Activated naive CD4-positive, alpha-beta T cell (primary cell): ENCODE measurements at places on chromosomes 2 and 18.

DNA sequence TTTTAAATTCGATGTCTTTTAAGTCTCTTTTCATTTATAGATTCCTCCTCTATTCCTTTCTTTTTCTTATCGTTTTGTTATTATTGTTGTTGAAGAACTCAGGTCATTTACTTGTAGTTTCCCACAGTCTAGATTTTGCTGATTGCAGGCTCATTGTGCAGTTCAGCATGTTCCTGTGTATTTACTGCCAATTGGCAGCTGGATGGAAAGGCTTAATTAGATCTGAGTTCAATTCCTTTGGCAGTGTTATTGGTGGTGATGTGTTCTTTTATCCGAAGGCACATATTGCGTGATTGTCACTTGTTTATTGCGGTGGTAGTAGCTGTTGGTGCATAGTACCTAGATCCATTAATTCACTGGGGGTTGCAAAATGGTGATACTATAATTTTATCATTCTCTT is 180.7 kb downstream of the BABAM2 start:
- DNase-seq, result no peak

DNA sequence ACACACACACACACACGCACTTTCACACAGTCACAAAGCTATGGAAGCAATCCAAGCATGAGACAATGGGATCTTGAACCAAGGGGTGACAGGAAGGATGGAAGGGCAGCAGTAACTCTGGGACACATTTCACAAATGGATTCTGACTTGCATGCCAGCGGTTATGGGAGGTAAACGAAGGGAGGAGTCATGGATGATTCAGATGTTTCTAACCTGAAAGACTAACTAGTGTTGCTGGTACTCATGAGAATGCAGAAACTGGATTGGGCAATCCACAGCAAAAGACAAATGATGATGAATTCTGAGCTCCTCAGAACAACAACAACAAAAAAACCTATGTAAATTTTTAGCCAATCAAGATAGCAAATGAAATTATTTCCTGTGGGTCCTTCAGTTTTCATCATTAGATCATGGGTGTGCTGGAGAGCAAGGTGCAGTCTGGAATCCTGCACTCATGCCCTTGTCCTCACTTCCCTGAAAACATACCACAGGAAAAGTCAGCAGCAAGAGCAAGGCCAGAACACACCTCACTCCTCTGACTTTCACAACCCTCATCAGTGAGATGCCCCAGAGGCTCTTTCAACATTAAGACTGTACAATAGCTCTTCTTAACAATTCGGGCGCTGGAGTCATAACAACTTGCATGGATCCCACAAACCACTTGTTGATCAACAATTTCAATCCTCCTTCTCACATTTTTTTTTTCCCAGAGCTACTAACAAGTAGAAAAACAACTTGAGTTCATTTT is 32.6 kb downstream of the ABCA12 start:
- DNase-seq, result no peak

GRCh38 chr2:213010106-213010779 is 141.2 kb downstream of the IKZF2 start:
- DNase-seq, result no peak

DNA sequence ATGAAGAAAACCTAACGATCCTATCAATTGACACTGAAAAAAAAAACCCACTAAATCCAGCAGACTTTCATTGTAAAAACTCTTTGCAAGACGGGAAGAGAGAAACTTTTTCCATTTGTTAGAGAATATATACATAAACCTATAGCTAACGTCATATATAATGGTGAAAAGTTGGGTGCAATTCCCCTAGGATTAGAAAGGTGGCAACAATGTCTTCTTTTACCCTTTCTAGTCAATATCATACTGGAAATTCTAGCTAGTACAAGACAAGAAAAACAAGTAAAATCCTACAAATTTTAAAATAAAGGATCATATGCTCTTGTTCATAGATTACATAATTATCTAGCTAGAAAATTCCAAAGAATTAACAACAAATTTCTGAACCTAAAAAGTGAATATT is 1596.5 kb upstream of the LRRTM1 start:
- no peak for DNase-seq

DNA sequence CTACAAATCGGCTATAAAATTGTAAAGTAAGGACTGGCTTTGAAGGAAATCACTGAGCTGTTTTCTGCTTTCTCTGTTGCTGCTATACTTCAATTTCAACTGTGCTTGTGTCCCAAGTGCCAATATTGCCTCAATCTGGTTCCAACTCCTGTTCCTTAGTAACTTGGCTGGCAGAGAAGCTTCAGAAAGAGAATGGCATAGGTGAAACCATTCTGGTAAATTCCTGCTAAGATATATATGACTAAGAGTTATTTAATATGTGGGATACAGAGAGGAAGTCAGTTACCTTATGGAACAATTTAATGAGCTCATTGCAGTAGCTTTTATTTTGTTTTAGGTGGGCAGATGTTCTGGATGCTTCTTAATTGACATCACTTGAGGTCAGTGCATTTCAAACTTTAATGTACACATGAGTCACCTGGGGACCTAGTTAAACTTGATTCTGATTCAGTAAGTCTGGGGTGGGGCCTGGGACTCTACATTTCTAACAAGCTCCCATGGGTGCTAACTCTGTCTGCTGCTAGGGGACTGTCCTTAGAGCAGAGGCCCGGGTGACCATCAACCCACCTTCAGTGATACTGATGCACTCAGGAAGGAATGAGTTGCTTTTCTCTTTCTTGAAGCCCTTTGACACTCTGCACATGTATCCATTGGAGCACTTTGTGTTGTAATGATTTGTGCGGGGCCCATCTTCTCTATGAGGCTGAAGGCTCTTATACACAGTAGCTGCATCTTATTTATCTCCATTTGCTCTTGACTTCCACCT is 47.6 kb downstream of the LIPG start:
- no peak for DNase-seq

GRCh38 chr2:176170602-176171305 is 13.6 kb downstream of the HOXD3 start:
- DNase-seq, result no peak

- DNase-seq, result no peak
Observed at GRCh38 chr18:54948350-54948837, 10.9 kb downstream of the CCDC68 start.
